ENCODE measurements at places on chromosomes 3 and 15. TPM values are rescaled to one million over a fixed set of nuclear protein-coding genes. Genes with fewer than 3 reads are reported as not detected.

SEMA5B gene
- total RNA-seq, result 12.8 TPM

ZBED2 gene
- total RNA-seq, result 2.2 TPM

FRMD4B gene
- 38.7 TPM for total RNA-seq

MESP2 gene
- not detected for total RNA-seq

PLCB2 gene
- total RNA-seq, result 5.8 TPM

MYZAP gene
- 9.9 TPM for total RNA-seq

GRCh38 chr15:88250826-88251225 lies 5.7 kb downstream of the NTRK3 start:
- no peaks in the 10 kb centered on the region for H3K36me3 ChIP-seq
- peaks cover 13% of the 10 kb centered on the region for H3K4me1 ChIP-seq
- H3K4me3 ChIP-seq, result no peak overlapping the region
- peaks cover 79% of the 10 kb centered on the region for H3K27me3 ChIP-seq

DNA sequence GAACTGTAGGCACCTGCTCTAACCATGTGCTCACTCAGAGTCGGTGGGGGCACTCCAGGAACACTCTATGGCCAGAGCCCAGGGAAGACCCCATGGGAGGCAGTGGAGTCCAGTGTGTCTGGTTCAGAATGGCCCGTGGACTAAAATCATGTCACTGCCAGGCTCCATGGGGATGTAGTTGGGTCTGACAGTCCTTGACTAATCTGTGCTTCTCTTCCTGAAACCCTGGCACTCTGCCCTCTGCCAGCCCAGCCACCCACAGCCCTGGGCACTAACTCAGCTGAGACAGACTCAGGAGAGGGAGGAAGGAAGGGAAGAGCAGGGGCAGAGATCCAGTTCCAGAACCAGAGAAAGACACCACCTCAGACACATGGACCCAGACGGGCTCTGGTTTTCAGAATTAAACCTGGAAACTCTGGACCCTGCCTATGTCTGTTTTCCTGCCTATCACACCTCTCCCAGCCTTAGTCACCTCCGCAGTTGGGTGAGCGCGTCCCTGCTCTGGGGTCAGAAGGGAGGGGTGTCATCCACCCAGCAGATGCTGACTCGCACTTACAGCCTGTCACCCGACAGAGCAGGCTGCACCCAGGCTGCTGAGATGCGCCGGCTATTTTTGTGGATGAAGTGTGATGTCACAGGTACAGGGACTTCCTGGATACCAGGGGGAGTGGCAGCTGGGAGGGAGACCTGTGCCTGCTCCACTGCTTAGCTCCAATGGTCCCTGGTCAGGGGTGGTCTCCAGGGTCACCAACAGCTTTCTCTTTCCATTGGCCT lies 56.8 kb upstream of the INSYN1 start:
- no peaks in the 10 kb centered on the region for H3K36me3 ChIP-seq
- no peaks in the 10 kb centered on the region for H3K4me1 ChIP-seq
- no peak for DNase-seq
- H3K27ac ChIP-seq, result no peak overlapping the region
- H3K27me3 ChIP-seq, result peaks cover 21% of the 10 kb centered on the region

- no peak overlapping the region for H3K4me3 ChIP-seq
- no peaks in the 10 kb centered on the region for H3K36me3 ChIP-seq
- no peak overlapping the region for H3K27ac ChIP-seq
- H3K4me1 ChIP-seq, result peaks cover 11% of the 10 kb centered on the region
- DNase-seq, result no peak
Observed at GRCh38 chr3:29605845-29606244, 325.0 kb downstream of the RBMS3 start.

DNA sequence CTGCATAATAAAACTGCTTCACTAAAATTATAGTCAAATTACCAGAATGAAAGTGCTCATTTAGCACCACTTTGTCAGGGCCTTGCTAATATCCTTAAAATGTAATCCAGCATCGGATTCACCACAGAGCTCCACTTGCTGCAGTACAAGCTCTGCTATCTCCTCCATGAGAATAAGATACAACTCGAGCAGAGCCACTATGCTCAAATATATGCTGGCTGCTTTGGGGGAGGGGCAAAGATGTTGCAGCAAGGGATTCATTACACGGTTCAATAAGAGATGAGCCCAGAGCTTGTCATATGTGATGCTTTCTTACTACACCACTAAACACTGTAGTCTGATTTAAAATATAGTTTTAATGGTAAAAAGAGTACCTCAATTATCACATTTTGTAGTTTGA lies 72.2 kb downstream of the DLG1 start:
- peaks cover 45% of the 10 kb centered on the region for H3K4me1 ChIP-seq
- H3K4me3 ChIP-seq, result no peak overlapping the region
- no peaks in the 10 kb centered on the region for H3K36me3 ChIP-seq
- no peak for DNase-seq

DNA sequence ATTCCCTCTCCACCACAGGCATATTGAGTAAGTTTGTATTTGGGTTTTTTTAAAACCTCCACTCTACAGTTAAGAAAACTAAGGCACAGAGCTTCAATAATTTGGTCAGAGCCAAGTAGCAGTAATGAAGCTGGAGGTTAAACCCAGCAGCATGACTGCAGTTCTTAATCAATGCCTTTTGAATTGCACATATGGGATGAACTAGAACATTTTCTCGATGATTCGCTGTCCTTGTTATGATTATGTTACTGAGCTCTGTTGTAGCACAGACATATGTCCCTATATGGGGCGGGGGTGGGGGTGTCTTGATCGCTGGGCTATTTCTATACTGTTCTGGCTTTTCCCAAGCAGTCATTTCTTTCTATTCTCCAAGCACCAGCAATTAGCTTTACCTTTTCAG lies 1.6 kb upstream of the CCR5 start:
- peaks cover 41% of the 10 kb centered on the region for H3K27me3 ChIP-seq
- H3K27ac ChIP-seq, result no peak overlapping the region
- no peak for DNase-seq
- H3K4me1 ChIP-seq, result peaks cover 6% of the 10 kb centered on the region
- no peaks in the 10 kb centered on the region for H3K36me3 ChIP-seq
- no peak overlapping the region for H3K4me3 ChIP-seq

- H3K27ac ChIP-seq, result no peak overlapping the region
- no peak overlapping the region for H3K4me3 ChIP-seq
- no peak for DNase-seq
- peaks cover 16% of the 10 kb centered on the region for H3K27me3 ChIP-seq
Observed at GRCh38 chr15:84987949-84988624, 6.4 kb downstream of the PDE8A start.

- DNase-seq, result no peak
- peaks cover 10% of the 10 kb centered on the region for H3K4me1 ChIP-seq
- no peak overlapping the region for H3K4me3 ChIP-seq
- peaks cover 29% of the 10 kb centered on the region for H3K27me3 ChIP-seq
- H3K36me3 ChIP-seq, result no peaks in the 10 kb centered on the region
Observed at GRCh38 chr3:66989860-66990696, 8.0 kb upstream of the KBTBD8 start.

DNA sequence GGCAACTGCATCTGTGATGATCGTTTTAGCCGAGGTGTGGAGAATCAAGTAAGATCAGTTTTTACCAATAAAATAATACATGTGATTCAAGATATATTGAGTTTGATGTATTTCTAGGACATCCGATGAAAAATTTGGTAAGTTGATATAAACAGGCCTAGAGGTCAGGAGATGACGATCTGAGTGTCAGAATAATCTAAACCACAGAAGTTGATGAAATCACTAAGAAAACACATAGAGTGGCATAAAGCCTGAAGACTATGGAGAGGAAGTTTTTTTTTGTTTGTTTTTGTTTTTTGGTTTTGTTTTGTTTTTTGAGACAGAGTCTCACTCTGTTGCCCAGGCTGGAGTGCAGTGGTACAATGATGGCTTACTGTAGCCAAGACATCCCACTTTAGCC lies 235.3 kb downstream of the RBMS3 start:
- DNase-seq, result no peak
- H3K27me3 ChIP-seq, result no peaks in the 10 kb centered on the region
- H3K4me3 ChIP-seq, result no peak overlapping the region
- H3K27ac ChIP-seq, result no peak overlapping the region
- no peaks in the 10 kb centered on the region for H3K36me3 ChIP-seq
- H3K4me1 ChIP-seq, result peaks cover 30% of the 10 kb centered on the region

- no peak for DNase-seq
- no peaks in the 10 kb centered on the region for H3K4me1 ChIP-seq
- no peak overlapping the region for H3K27ac ChIP-seq
- no peak overlapping the region for H3K4me3 ChIP-seq
- H3K36me3 ChIP-seq, result peaks cover 10% of the 10 kb centered on the region
- no peaks in the 10 kb centered on the region for H3K27me3 ChIP-seq
Observed at GRCh38 chr3:64668582-64669510, 19.0 kb downstream of the ADAMTS9 start.

GRCh38 chr3:71978150-71978721 lies 193.3 kb upstream of the PROK2 start:
- H3K4me3 ChIP-seq, result peak overlapping the region; percentile 31
- no peak for DNase-seq
- peaks cover 4% of the 10 kb centered on the region for H3K27me3 ChIP-seq
- peaks cover 20% of the 10 kb centered on the region for H3K4me1 ChIP-seq
- H3K27ac ChIP-seq, result peak overlapping the region; percentile 18

GRCh38 chr3:149572796-149573414 lies 84.9 kb downstream of the WWTR1 start:
- H3K27ac ChIP-seq, result peak overlapping the region; percentile 61
- peaks cover 37% of the 10 kb centered on the region for H3K4me1 ChIP-seq
- DNase-seq, result no peak
- no peak overlapping the region for H3K4me3 ChIP-seq
- peaks cover 15% of the 10 kb centered on the region for H3K36me3 ChIP-seq

DNA sequence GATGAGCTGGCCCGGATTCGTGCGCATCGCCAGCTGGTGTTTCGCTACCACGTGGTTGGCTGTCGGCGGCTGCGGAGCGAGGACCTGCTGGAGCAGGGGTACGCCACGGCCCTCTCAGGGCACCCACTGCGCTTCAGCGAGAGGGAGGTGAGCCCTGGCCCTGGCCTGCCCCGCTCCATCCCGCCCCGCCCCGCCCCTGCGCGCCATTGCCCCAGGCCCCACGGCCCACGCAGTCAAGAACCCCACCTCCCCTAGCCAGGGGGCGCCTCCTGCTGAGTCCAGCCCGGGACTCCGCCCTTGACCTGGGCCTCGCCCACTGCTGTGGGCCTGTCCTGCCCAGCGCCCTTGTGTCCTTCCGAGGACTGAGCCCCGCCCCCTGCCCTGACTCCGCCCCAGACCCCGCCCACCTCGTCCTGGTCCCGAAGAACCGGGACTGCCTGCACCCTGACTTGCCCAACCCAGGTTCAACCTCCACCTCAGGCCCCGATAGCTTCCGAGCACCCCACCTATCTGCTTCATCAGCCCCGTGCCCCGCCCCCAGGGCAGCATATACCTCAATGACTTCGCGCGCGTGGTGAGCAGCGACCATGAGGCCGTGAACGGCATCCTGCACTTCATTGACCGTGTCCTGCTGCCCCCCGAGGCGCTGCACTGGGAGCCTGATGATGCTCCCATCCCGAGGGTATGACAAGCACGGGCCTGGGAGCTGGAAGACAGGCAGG lies 14.8 kb downstream of the NT5DC2 start:
- DNase-seq, result no peak
- H3K27ac ChIP-seq, result no peak overlapping the region
- H3K36me3 ChIP-seq, result peaks cover under 1% of the 10 kb centered on the region
- H3K4me1 ChIP-seq, result peaks cover 5% of the 10 kb centered on the region
- H3K4me3 ChIP-seq, result no peak overlapping the region

- H3K4me3 ChIP-seq, result no peak overlapping the region
- no peaks in the 10 kb centered on the region for H3K36me3 ChIP-seq
- no peak overlapping the region for H3K27ac ChIP-seq
Observed at GRCh38 chr15:48936666-48937065, 27.1 kb downstream of the SHC4 start.

DNA sequence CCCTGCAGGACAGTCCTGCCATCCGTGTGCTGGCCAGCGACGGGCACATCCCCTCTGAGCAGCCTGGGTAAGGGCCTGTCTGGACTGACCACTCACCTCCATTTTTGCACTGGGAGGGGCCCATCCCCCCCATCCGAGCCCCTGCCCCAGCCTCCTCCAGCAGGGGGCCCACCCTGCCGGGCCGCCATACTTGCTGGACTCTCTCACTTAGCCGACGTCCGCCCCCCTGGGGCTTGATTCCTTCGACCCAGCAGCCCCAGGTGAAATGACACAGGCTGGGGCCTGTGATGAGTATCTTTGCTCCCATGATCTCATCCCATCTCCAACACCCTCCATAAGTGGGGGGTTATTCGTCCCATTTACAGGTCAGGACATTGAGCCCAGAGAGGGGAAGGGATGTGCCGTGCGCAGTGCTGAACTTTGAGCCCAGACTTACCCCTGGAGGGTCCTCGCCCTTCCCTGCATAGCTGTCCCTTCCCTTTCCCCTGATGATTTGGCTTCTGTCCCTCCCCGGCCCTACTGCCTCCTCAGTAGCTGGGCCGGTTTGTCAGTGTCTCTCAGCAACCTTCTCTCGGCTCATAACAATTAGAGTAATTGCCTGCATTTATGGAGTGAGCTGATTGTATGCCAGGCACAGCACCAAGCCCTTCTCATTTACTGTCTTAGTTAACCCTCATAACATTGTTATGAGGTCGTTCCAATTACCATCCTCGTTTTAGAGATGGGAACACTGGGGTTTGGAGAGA lies 4.2 kb downstream of the LMAN1L start:
- H3K27ac ChIP-seq, result peak overlapping the region; percentile 79
- H3K4me1 ChIP-seq, result peaks cover 9% of the 10 kb centered on the region
- no peaks in the 10 kb centered on the region for H3K36me3 ChIP-seq
- no peak for DNase-seq
- peaks cover 13% of the 10 kb centered on the region for H3K27me3 ChIP-seq

DNA sequence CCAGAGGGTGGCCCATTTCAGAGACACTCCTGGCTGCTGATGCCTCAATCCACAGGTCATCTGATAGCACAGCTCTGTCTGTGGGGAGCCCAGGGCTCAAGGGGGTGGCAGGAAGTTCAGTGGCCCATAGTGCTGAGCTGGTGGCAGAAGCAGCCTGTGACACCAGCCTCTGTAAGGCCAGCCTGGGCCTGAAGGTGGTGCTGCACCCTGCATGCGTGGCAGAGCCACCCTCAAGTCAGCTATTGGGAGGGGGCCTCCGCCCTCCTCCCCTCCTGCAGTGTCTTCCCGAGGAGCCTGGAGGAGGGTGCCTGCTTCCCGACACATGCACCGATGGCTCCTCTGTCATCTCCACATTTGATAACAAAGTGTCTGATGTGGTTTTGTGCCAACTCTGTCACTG lies 3.0 kb downstream of the PLA1A start:
- DNase-seq, result no peak
- H3K27me3 ChIP-seq, result no peaks in the 10 kb centered on the region
- H3K27ac ChIP-seq, result no peak overlapping the region
- H3K4me3 ChIP-seq, result no peak overlapping the region
- no peaks in the 10 kb centered on the region for H3K36me3 ChIP-seq
- H3K4me1 ChIP-seq, result peaks cover 17% of the 10 kb centered on the region

GRCh38 chr3:14370720-14371572 lies 31.5 kb upstream of the SLC6A6 start:
- DNase-seq, result no peak
- H3K36me3 ChIP-seq, result no peaks in the 10 kb centered on the region
- H3K27me3 ChIP-seq, result peaks cover 21% of the 10 kb centered on the region
- H3K4me3 ChIP-seq, result no peak overlapping the region

- DNase-seq, result no peak
- no peak overlapping the region for H3K27ac ChIP-seq
- H3K4me1 ChIP-seq, result peaks cover 11% of the 10 kb centered on the region
Observed at GRCh38 chr3:20747741-20748140, 561.7 kb upstream of the SGO1 start.
